ENCODE measurements at places on chromosomes 7 and 10.

DNA sequence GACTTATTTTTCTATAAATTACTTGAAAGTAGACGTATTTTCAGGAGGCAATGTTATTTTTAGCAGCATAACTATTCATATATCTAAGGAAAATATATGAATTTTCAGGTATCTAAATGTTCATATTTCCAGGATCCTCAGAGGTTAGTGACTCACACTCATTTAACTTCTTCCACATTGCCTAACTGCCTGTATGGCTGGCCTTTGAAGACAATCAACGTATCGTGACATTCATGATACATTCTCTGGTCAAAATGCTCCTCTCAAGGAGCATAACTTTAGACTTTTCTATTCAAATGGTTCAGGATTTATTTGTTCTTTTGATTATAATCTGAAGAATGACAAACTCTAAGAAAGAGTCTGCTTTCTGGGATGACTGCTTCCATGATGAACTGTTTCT, 89.3 kb downstream of the SEMA3C start:
- DNase-seq = no peak

DNA sequence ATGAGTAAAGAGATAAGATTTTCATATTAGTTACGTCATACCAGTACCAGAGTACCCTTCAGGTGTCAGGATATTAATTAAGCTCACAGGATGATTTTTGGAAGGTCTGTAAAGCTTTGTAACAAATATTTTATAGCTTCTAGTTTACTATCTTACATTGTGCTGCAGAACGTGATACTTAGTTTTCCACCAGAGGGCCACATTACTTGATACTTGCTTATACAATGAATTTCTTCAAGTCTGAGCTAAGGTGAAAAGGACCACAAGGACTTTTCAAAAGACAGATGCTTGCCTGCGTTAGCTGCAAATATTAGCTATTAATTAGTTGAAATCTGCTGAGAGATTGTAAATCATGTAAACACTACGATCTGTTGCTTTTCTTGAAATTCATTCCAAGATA, 12.2 kb downstream of the FOXP2 start:
- no peak for DNase-seq

- no peak for DNase-seq
Observed at GRCh38 chr7:129169171-129169671, 19.2 kb upstream of the SMO start.

GRCh38 chr10:52198540-52198939, 115.5 kb upstream of the DKK1 start:
- no peak for DNase-seq

DNA sequence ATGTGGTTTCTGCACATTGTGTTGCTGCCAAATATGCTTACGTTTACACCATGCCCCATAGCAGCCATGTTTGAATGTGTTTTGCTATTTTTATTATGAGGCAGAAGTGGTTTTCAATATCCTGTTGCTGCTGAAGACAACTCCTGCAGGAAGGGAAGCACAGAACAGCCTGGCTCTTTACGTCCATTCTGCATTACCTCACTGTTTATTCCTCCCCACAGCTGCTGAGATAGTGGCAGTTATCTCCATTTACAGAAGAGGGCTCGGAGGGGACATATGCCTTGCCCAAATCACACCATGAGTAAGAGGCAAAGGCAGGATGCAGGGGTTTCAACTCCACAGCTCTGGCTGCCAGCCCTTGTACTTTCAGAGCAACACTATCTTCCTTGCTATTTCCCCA, 35.3 kb downstream of the PLPP4 start:
- DNase-seq = no peak

DNA sequence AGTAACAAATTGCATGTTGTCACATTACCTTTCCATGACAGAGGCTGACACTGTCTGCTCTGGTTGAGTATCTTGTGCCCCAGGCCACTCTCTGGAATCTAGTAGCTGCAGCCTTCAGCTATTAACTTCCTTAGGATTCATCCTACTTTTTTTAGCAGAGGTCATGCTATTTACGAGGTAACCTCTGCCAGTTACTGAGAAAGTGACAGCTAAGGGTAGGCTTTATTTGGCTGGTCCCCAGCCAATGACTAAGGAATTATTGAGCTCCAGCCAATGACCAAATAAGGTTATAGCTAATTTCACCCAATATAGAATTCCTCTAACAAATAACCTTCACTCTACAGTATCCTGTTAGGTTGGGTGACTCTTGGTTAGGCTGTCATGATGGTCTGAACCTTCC, 1361.7 kb downstream of the XPNPEP1 start:
- DNase-seq = peak; percentile 19

GRCh38 chr7:97174303-97174702, 56.8 kb downstream of the SDHAF3 start:
- no peak for DNase-seq

- no peak for DNase-seq
Observed at GRCh38 chr7:112174192-112174591, 32.0 kb downstream of the DOCK4 start.

- no peak for DNase-seq
Observed at GRCh38 chr7:55179931-55180682, 161.3 kb downstream of the EGFR start.

- DNase-seq = no peak
Observed at GRCh38 chr10:98307916-98308541, 40.0 kb upstream of the LOXL4 start.

- no peak for DNase-seq
Observed at GRCh38 chr10:63539994-63540393, 18.8 kb downstream of the REEP3 start.

DNA sequence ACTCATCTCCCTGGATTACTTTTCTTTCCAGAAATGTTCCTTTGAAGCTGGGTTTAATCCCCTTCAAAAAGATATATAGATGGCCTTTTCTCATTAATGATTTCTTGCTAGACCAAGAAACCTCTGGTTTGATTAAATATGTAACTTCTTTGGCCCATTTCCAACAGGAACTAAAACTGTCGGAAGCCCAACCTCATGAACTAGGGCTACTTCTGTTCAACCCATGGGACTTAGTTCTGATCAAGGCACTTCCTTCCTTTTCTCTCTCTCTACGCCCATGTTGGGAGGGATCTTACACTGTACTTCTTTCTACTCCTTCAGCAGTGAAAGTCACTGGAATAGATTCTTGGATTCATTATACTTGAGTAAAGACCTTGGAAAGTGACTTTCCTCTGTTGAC, 83.6 kb downstream of the TMEM106B start:
- DNase-seq = no peak

DNA sequence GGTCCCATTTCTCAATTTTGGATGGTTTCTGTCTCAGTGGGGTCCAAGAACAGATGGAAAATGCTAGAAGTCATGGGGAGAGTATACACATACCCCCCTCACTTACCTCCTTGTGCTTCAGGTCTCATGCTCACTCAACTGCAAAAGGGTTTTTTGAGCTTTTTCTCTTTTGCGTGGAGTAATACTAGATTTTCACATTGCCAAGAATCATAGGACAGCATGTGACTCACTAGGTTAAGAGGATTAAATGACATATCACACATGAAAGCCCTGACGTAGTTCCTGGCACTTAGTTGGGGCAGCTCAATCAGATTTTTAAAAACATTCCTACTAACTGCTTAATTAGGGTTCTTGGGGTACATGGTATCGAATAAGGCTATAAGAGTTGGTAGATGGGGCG, 4.5 kb downstream of the PI4K2A start:
- DNase-seq = no peak

GRCh38 chr7:13641714-13642113, 347.8 kb downstream of the ETV1 start:
- DNase-seq = no peak

GRCh38 chr10:116287906-116288501, 15.0 kb upstream of the GFRA1 start:
- DNase-seq = no peak

GRCh38 chr10:104259999-104260774, 5.5 kb downstream of the GSTO1 start:
- DNase-seq = no peak

DNA sequence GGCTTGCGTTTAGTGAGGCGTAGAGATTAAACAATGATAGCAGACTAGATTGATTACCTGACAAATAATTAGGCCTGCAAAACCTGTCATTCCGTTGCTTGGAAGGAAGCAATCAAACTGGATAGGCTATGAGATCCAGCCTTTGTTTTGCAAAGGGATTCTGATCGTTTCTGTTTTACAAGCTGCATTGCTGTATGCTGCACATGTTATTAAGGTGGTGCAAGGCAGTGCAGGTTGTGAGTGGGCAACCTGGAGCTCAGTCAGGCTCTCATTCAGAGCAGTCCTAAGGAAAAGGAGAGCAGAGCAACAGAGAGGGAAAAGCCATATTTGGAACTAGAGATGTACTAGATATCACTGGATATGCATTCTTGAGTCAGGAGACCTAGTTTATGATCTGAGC, 6.9 kb upstream of the NOBOX start:
- DNase-seq = no peak

- DNase-seq = no peak
Observed at GRCh38 chr7:26668821-26669220, 195.6 kb downstream of the SKAP2 start.

GRCh38 chr7:40840990-40841389, 706.2 kb downstream of the SUGCT start:
- DNase-seq = no peak

- DNase-seq = no peak
Observed at GRCh38 chr10:75655791-75656451, 224.5 kb downstream of the LRMDA start.

DNA sequence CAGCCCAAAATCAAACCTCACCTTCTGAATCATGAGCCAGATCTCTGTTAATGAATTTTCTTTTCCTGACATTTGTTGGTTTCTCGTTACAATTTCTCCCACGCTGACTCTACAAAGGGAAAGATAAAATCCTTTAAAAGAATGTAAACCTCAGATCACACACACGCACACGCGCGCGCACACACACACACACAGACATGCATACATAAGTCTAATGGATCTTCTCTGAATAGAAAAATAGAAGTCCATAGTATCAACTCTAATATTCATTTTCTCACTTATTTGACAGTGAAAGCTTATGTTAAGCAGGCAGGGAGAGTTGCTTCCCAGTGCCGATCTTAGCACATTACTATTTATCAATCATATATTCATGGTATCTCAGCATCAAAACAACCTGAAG, 1.4 kb downstream of the ETV1 start:
- DNase-seq = no peak

DNA sequence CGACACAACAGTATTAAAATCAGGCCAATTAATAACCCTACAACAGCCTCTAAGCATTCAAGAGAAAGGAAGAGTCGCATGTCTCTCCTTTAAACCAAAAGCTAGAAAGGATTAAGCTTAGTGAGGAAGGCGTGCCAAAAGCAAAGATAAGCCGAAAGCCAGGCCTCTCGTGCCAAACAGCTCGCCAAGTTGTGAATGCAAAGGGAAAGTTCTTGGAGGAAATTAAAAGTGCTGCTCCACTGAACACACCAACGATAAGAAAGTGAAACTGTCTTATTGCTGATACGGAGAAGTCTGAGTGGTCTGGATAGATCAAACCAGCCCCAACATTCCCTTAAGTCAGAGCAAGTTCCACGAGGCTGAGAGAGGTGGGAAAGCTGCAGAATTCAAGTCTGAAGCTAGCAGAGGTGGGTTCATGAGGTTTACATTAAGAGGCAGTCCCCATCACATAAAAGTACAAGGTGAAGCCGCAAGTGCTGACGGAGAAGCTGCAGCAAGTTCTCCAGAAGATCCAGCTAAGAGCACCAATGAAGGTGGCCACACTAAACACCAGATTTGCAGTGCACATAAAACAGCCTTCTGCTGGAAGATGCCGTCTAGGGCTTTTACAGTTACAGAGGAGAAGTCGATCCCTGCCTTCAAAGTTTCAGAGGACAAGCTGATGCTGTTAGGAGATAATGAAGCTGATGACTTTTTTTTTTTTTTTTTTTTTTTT, 194.8 kb downstream of the MAD1L1 start:
- peak; percentile 15 for DNase-seq

DNA sequence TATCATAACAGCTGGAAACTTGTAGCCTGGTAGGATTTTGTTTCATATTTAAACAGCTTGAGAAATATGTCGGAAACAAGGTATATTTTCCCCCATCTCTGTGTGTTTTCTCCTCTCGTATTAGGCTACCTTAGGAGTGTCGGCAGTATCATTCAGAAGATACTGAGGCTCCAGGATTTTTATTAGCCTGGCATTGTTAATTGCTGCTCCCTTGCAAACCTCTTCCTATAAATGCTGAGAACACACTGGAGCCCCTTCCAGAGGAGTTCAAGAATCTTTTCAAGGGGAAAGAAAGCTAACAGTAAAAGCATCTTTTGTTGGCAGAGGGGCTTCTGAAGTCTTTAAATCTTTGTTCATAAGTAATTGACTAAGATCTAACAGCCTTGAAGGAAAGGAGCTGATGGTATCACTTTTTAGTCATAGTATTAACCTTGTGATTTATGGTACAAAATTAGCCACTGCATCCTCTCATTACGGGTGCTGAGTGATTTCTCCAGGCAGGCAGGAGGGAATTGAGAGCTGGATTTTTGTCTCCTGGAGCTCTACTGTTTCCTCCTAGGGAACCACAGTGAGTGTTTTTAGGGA, 998.7 kb downstream of the LRMDA start:
- DNase-seq = no peak

- no peak for DNase-seq
Observed at GRCh38 chr10:29881336-29881771, 178.0 kb downstream of the JCAD start.

GRCh38 chr7:27434756-27435400, 192.3 kb downstream of the EVX1 start:
- DNase-seq = no peak

- no peak for DNase-seq
Observed at GRCh38 chr7:136102881-136103280, 125.7 kb upstream of the MTPN start.

- peak; percentile 73 for DNase-seq
Observed at GRCh38 chr10:117609095-117609795, 66.7 kb downstream of the EMX2 start.

DNA sequence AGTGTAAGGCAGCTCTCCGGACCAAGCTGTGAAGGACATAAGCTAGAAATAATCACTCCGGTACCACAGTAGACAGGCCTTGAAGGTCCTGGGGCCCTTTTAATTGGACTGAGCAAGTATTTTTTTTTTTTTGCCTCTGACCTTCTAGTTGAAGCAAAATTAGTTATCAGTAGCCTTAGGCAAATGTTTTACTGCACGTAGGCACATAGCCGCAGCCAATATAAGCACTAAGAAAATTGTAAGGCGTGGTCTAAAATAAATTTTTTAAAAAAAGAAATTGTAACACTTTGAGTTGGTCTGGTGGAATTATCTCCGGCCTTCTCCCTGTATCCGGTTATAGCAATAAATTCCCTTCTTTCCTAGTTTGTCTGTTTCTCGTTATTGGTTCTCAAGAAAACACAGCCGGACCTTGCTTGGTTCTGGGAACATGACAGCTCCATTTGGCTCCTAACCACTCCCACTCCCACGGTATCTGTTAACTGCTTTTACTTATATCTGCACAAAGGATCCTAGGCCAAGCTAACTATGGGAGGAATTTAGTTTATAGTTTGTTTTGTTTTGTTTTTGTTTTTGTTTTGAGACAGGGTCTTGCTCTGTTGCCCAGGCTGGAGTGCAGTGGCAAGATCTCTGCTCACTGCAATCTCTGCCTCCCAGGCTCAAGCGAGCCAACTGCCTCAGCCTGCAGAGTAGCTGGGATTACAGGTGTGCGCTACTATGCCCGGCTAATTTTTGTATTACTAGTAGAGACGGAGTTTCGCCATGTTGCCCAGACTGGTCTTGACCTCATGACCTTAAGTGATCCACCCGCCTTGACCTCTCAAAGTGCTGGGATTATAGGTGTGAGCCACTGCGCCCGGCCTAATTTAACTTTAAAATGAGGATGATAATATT, 124.4 kb upstream of the KIF5B start:
- DNase-seq = peak; percentile 17
